ENCODE measurements at places on chromosomes 3 and 15.

- no peak overlapping the region for H3K4me3 ChIP-seq
- no peaks in the 10 kb centered on the region for H3K27me3 ChIP-seq
- no peaks in the 10 kb centered on the region for H3K36me3 ChIP-seq
- no peak overlapping the region for H3K27ac ChIP-seq
- DNase-seq, result no peak
Observed at GRCh38 chr3:195704433-195704999, 16.3 kb upstream of the MUC20 start.

- no peaks in the 10 kb centered on the region for H3K27me3 ChIP-seq
- H3K4me3 ChIP-seq, result no peak overlapping the region
- no peaks in the 10 kb centered on the region for H3K4me1 ChIP-seq
Observed at GRCh38 chr3:112362221-112362620, 29.3 kb downstream of the CD200 start.

DNA sequence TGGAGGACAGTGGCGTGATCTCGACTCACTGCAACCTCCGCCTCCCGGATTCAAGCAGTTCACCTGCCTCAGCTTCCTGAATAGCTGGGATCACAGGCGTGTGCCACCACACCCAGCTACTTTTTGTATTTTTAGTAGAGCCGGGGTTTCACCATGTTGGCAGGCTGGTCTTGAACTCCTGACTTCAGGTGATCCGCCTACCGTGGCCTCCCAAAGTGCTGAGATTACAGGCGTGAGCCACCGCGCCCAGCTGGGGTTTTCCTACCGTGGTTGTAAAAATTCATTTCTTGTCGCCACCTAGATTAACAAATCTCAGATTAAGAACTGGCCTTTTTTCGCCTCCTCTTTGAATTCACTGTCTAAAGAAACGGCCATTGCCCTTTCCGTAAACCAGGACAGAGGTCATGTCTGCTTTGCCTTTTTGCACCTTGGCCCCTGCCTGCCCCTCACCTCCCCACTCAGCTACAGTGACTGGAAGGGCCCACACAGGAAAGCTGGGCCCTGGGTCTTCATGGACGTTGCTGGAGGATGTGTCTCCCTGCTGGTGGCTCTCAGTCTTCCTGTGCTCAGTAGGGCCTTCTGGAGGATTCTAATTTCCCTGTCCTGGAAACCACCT is 17.2 kb downstream of the ZNF710 start:
- H3K27me3 ChIP-seq, result no peaks in the 10 kb centered on the region
- peaks cover 28% of the 10 kb centered on the region for H3K4me1 ChIP-seq
- no peak overlapping the region for H3K4me3 ChIP-seq

DNA sequence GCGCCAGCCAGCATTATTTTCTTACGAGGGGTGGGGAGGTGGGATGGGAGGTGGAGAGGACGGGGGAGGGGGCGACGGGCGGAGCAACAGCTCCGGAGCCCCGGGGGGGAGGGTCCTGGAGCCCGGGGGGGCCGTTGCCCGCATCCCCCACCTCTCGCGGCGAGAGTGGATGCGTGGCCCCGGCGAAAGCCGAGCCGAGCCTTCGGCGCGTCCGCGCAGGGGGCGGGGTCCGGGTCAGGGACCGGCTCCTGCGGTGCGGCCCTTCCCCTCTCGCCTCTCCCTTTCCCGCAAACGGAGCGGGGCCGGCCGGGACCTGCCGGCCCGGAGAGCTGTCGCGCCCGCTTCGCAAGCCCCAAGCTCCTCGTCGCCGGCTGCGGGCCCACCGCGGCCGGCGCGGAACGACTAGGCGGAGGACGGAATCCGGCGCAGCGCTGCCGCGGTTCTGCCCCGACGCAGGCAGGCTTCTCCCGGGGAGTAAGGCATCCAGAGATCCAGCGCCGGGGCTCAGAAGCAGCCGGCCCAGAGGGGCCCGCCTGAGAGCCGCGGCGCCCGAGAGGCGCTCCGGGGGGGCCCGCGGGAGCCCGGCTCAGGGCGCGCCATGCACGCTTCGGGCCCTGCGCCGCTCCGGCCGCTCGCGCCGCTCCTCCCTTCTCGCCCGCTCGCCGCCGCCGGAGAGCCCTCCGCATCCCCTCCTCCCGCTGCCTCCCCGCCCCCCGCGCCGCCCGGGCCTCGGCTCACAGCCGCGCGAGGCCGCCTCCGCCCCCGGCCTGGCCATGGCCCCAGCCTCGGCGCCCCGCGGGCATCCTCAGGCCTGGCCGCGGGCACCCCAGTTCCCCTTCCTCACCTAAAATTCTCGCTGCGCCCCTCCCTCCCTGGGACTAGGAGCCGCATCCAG is 459 bp upstream of the ADCY5 start:
- H3K4me3 ChIP-seq, result peak overlapping the region; percentile 69
- no peaks in the 10 kb centered on the region for H3K36me3 ChIP-seq
- H3K4me1 ChIP-seq, result peaks cover 25% of the 10 kb centered on the region
- peak overlapping the region; percentile 89 for H3K27ac ChIP-seq
- peak; percentile 26 for DNase-seq

GRCh38 chr15:50873935-50874361 is 34.5 kb upstream of the AP4E1 start:
- H3K27ac ChIP-seq, result no peak overlapping the region
- no peaks in the 10 kb centered on the region for H3K4me1 ChIP-seq
- no peaks in the 10 kb centered on the region for H3K27me3 ChIP-seq
- no peak overlapping the region for H3K4me3 ChIP-seq
- no peaks in the 10 kb centered on the region for H3K36me3 ChIP-seq
- no peak for DNase-seq

Measured in transverse colon (tissue), 4 donors.